ENCODE measurements at places on chromosomes 16 and 17. TPM values are rescaled to one million over a fixed set of nuclear protein-coding genes. Genes with fewer than 3 reads are reported as not detected.

DNA sequence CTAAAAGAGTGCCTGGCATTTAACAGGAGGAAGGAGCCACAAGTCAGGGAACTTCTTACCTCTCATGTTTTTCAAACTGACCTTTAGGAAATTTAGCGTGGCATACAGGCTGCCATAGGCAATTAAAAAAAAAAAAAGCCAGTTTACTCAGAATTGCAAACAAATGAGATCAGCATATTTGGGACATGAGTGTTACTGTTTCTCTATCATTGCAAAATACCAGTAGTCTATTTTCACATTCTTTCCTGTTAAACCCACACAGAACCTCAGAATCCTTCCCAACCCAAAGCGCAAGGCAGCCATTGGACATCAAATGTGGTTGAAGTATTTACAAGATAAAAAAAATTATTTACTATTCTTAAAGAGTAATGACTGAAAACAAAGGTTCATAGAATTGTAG is 366.4 kb upstream of the DYNLRB2 start:
- no peak for DNase-seq
- no peak overlapping the region for H3K27ac ChIP-seq
- no peaks in the 10 kb centered on the region for H3K4me1 ChIP-seq
- no peaks in the 10 kb centered on the region for H3K36me3 ChIP-seq

DNA sequence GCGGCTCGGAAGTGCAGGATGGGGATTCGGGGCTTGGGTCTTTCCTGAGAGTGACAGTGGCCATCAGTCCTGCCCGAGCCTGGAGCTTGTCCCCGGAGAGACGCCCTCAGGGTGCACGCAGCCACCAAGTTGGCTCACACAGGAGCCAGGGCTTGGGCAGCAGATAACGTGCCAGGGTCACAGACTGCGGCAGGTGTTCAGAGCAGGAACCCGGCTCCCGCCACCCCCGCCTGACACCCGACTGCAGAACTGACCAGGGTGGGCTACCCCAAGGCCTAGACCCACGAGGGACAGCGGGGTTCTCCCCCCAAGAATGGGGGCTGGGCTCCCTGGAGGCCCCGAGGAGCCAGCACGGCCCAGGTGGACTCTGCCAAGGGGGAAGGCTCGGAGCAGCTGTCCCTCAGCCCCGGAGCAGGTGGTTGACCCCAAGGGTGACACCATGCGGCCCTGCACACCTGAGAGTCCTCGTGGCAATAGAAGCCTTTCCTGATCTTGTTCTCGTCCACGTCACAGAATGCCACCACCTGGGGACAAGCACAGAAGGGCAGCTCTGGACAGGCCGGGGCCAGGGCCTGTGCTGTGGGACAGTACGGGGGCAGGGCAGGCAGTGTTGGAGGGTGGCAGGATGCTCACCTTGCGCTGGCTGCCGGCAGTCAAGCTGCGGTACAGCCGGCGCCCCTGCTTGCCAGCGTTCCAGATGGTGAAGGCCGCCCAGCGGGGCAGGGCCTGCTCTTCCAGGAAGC is 117.1 kb upstream of the ZNF750 start:
- no peaks in the 10 kb centered on the region for H3K27me3 ChIP-seq
- no peak overlapping the region for H3K27ac ChIP-seq
- no peak for DNase-seq
- peaks cover 44% of the 10 kb centered on the region for H3K36me3 ChIP-seq

Gene GAST
- not detected for total RNA-seq

Gene ZSCAN10
- not detected for total RNA-seq

Gene TRPV2
- total RNA-seq = 34.4 TPM

DNA sequence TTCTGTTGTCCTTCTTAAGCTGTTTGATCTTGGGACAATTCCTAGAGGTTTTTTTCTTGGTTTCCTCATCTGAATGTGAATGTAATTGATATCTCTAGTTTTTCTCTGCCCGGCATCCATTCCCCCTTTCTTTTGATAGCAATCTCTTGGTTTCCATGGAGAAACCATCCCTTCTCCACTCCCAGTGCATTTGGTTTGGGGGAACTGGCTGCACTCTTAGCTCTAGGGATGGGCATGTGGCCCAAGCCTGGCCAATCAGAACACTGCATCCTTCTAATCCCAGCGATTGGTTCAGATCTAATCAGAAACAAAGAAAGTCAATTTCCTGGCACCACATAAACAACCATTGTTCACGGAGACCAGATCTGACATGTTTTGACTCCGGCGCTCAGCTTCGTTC is 45.1 kb downstream of the IRX3 start:
- peaks cover 14% of the 10 kb centered on the region for H3K27me3 ChIP-seq
- H3K4me3 ChIP-seq = no peak overlapping the region
- H3K27ac ChIP-seq = no peak overlapping the region
- H3K36me3 ChIP-seq = no peaks in the 10 kb centered on the region
- DNase-seq = no peak
- no peaks in the 10 kb centered on the region for H3K4me1 ChIP-seq

- H3K4me1 ChIP-seq = no peaks in the 10 kb centered on the region
- H3K36me3 ChIP-seq = no peaks in the 10 kb centered on the region
- no peak overlapping the region for H3K4me3 ChIP-seq
- H3K27me3 ChIP-seq = no peaks in the 10 kb centered on the region
These were observed 158.6 kb upstream of the MYOCD start for GRCh38 chr17:12507026-12507595.

GRCh38 chr17:77498091-77498741 is 357.4 kb downstream of the SEC14L1 start:
- H3K27me3 ChIP-seq = no peaks in the 10 kb centered on the region
- H3K4me1 ChIP-seq = peaks cover 10% of the 10 kb centered on the region
- peaks cover 32% of the 10 kb centered on the region for H3K36me3 ChIP-seq
- DNase-seq = no peak
- H3K4me3 ChIP-seq = no peak overlapping the region

DNA sequence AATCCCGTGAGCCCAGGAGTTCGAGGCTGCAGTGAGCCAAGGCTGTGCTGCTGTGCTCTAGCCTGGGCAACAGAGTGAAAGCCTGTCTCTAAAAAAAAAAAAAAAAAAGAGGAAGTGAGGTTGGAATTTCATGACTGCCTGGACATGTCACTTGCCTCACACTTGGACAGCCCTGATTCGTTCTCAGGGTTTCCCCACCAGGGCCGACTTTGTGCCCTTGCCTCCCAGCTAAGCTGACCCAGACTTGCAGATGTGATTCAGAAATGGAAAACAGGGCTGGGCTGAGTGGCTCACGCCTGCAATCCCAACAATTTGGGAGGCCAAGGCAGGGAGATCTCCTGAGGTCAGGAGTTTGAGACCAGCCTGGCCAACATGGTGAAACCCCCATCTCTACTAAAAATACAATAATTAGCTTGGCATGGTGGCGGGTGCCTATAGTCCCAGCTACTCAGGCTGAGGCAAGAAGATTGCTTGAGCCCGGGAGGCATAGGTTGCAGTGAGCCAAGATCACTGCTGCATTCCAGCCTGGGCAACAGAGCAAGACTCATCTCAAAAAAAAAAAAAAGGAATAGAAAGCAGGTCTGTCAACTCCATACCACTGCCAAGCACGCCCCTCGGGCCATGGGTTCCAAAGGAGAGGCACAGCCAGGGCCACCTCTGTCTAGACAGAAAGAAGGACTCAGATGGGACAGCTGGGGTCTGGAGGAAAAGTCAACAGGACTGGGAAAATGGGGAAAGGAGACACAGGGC is 46.9 kb downstream of the SOCS1 start:
- no peak for DNase-seq
- no peak overlapping the region for H3K4me3 ChIP-seq
- H3K4me1 ChIP-seq = peaks cover 27% of the 10 kb centered on the region

DNA sequence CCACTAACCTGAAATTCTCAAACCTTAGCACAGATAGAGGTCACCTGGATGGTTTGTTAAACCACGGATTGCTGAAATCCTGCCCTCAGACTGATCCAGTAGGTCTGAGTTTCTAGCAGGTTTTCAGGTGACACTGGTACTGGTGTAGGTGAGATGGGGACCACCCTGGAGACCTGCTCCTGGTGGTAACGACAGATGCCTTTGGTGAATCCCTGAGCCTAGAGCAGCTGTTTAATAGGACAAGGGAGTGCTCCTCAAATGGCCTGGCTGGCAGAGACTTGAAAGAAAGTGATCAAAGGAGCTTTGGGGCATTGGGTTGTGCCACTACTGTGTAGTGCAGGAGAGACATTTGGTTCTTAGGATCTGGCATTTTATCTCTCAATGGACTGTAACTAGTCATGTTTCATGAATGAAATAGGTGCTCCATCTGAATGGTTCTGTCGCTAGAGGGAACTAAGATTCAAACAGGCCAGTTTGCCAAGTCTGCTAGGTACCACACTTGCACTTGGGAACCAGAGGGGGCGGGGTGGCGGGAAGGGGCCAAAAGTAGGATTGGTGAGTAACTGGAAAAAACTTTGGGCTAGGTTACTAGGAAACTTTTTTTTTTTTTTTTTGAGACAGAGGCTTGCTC is 2.9 kb upstream of the IFI35 start:
- no peak for DNase-seq
- H3K4me3 ChIP-seq = no peak overlapping the region
- no peaks in the 10 kb centered on the region for H3K27me3 ChIP-seq

DNA sequence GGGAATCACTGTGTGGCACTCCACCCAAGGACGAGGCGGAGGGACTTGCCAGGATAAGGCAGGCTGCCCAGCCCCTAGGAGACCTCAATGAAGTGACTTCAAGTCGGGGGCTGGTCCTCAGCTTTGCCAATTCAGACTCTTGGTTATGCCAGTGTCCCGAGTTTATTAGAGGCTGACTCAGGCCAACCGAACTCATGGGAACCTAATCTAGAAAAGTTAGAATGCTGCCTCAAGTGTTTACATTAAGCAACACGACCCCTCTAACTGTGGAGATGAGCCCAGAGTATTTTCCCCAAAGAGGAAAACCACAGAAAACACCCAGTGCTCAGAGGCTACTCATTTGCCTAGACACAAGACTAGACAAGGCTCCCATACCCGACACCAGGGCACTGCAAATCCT is 1.1 kb upstream of the TEKT3 start:
- no peak for DNase-seq
- no peak overlapping the region for H3K27ac ChIP-seq
- H3K4me1 ChIP-seq = peaks cover 10% of the 10 kb centered on the region
- no peaks in the 10 kb centered on the region for H3K36me3 ChIP-seq

Gene C16orf74
- 1.6 TPM for total RNA-seq

DNA sequence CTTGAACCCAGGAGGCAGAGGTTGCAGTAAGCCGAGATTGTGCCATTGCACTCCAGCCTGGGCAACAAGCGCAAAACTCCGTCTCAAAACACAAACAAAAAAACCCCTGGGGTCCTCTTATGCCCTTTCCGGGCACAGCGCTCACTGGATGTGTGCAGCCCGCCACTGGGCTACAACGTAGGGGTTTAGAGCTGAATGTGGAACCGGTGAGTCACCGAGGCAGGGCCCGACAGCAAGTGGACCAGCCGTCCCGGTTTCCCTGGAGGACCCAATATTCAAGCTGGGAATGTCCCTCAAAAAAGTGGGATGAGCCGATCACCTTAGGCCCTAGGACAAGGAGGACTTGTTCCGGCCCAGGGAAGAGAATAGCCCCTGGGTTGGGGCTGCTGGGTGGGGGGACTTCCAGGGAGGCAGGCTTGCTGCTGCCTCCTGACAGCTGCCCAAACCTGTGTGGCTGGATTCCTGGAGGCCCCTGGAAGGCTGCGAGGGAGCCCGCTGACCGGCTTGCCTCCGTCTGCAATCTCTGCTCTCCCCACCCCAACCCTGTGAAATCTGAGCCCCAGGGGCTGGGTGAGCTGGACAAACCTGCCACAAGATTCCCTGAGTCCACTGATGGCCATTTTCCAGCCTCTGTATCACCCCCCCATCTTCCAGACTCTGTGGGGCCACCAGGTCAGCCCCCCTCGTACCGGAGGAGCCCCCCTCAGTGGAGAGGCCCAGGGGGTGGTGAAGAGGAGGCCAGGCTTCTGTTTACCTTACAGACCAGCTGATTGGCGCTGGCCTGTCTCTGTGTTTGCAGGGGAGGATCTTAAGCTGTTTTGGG is 2.9 kb upstream of the CLDN9 start:
- H3K4me1 ChIP-seq = peaks cover 21% of the 10 kb centered on the region
- no peak for DNase-seq

- H3K4me3 ChIP-seq = no peak overlapping the region
- peaks cover 12% of the 10 kb centered on the region for H3K4me1 ChIP-seq
- H3K36me3 ChIP-seq = peaks cover 38% of the 10 kb centered on the region
- no peak for DNase-seq
These were observed 24.7 kb downstream of the UTP4 start for GRCh38 chr16:69157196-69157595.

Gene RRAD
- total RNA-seq = 0.33 TPM

- DNase-seq = no peak
- H3K4me1 ChIP-seq = peaks cover 6% of the 10 kb centered on the region
- no peaks in the 10 kb centered on the region for H3K27me3 ChIP-seq
These were observed 57.6 kb downstream of the BANP start for GRCh38 chr16:88008840-88009239.

Gene HOXB4
- total RNA-seq = 1.3 TPM

Gene KCTD2
- 14.7 TPM for total RNA-seq

Gene CNGB1
- not detected for total RNA-seq
